ENCODE measurements at places on chromosomes 13 and 19.

DNA sequence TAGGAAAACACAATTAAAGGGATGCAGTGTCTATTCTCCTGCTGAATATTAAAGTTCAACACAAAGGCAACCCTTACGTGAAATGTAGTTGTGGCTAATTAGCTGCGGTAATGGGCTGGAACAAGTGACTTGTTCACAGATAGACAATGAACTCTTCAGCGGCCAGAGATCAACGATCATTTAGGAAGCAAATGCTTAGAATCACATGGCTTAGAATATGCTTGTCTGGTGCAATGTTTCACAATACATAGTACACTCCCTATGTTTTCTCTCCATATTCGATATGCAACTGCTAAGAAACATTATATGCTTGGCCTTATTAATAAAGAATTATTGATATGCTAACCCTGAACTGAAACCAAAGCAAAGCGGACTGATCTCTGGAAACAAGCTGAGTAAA, 25.7 kb upstream of the MTUS2 start:
- no peak for DNase-seq

- DNase-seq = no peak
These were observed 254.1 kb downstream of the MZT1 start for GRCh38 chr13:72473321-72473720.

- no peak for DNase-seq
These were observed 38.7 kb downstream of the KATNAL1 start for GRCh38 chr13:30268673-30269072.

GRCh38 chr13:45086484-45086883, 33.8 kb upstream of the GTF2F2 start:
- DNase-seq = no peak

DNA sequence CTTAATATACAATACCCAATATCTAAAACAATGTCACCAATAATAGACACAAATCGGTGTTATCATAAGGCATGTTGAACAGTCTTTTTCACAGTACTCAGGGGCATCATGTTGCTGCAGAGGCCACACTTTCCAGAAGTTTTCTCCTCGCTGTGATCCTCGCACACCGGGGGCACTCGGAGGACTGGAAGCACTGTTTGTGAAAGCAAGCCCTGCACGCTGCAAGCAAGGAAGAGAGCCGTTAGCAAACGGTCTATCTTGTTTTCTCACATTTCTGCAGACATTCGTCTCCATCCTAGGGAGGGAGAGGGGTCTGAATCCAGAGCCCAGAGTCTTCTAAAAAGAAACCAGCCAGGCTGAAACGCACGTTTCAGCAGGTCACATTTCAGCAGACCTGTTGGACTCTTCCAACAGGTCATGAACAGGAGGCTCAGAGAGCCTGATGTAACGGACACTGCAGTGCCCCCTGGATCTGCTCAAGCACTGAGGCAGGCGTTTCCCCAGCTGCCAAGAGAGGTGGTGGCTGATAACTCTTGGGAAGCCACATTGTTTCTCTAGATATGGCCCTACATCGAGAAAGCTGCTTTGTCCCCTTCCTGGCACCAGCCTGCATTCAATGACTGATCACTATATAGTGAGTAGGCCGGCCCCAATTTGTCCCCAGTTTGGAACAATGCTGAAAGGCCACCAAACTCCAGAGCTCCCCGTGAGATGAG, 43.6 kb downstream of the RUBCNL start:
- no peak for DNase-seq

DNA sequence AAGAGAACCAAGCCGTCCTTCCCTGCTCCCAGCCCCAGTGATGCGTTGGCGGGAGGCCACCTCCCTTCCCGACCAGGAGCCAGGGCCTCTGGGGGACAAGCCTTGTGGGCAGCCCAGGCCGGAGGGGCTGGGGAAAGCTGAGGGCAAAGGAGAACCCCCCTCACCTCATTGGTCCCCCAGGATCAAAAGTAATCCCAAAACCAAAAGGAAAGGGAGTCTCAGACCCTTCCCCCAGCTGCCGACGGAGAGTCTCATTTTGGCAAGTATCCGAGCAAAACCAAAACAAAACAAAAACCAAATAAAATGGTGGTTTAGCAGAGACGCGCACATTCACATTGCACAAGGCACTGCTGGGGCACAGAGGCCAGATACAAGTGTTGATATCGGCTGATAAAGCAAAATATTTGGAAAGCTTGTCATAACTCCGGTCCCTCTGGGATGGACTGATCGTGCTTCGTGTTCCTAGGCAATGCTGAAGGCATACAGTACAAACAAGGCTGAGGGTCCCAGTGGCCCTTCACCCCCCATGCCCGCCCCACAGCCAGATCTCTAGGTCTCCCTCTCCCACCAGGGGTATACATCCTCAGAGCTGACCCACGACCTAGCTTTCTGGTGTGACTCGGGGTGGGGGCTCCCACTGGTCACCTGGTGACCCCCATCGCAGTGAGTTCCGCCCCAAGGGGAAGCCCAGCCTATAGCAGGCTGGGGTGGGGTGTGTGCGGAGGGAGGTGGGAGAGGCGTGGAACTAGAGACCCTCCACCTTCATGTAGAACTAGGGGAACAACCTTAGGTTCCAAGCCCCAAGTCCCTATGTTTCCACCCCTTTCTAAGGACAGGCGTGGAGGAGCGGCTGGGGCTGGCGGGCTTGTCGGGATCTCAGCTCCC, 2.1 kb downstream of the CEBPA start:
- DNase-seq = no peak

GRCh38 chr13:101331731-101332130, 84.6 kb downstream of the NALCN start:
- DNase-seq = no peak

DNA sequence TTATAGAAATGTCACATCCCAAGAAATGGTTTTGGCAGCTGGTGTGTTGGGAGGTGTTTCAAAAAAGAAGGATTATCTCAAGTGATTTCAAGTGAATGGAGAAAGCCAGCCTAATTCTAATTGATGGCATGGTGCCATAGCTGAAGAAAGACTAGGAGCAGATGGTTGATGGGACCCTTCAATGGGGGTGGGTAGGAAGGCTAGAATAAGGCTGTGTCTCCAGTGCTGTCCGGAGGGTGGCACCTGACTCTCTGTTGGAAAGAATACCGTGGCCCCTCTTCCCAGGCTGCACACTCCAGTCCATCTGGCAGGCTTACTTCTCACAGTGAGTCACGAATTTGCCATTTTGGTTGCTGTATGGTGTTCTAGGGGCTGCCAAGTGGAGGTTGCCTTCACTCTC, 51.0 kb upstream of the GPR12 start:
- no peak for DNase-seq

- no peak for DNase-seq
These were observed 153.8 kb upstream of the UBL3 start for GRCh38 chr13:30004204-30004603.

DNA sequence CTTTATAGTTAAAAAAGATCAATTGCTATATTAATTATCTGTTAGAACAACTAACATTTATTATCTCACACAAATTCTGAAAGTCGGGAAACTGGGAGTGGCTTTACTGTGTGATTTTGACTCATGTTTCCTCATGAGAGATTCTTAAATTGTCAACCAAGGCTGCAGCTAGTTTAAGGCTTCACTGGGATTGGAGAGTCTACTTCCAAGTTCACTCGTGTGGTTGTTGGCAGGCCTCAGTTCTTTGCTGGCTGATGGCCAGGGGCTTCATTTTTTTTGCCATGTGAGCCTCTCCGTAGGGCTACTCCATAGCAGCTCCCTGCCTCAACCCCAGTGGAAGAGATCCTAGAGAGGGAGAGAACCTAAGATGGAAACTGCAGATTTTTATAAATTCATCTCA, 24.5 kb upstream of the LPAR6 start:
- DNase-seq = peak; percentile 82

DNA sequence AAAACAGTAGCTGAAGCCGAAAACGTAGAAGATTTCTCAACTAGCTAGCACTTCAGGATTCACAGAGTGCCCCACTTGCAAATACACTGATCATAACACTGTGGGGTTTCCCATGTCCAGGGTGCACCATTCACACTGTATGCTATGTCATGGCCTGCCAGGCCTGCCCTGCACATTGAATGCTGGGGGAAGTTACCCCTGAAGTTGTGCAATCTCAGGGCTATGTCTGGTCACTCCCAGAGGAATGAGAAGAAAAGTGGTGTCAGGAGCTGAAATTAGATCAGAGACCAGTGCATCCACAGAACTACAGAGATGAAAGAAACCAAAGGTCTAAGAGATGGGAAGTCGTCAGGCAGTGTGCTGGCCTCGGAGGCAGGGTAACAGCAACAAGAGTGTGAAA, 196.8 kb downstream of the RAP2A start:
- DNase-seq = no peak

- peak; percentile 71 for DNase-seq
These were observed at the start of gene POU4F1 for GRCh38 chr13:78603240-78603957. Gene POU4F1 (minus strand): TSS chr13:78603552. CDS start chr13:78603326, 226 bp downstream.

- peak; percentile 59 for DNase-seq
These were observed 56.1 kb downstream of the KCNRG start for GRCh38 chr13:50071379-50071778.

GRCh38 chr19:38744298-38744681, at the start of gene CAPN12:
Gene CAPN12 (minus strand): TSS chr19:38744474. CDS start chr19:38744165, 309 bp downstream.
- no peak for DNase-seq

- no peak for DNase-seq
These were observed 19.0 kb downstream of the TSHZ3 start for GRCh38 chr19:31330237-31330636.

GRCh38 chr13:40069173-40070044, 413.9 kb downstream of the COG6 start:
- DNase-seq = peak; percentile 69

- DNase-seq = peak; percentile 83
These were observed 36.0 kb upstream of the NEK3 start for GRCh38 chr13:52195401-52195837.

- DNase-seq = no peak
These were observed 299.3 kb downstream of the FGF9 start for GRCh38 chr13:21970172-21970571.

DNA sequence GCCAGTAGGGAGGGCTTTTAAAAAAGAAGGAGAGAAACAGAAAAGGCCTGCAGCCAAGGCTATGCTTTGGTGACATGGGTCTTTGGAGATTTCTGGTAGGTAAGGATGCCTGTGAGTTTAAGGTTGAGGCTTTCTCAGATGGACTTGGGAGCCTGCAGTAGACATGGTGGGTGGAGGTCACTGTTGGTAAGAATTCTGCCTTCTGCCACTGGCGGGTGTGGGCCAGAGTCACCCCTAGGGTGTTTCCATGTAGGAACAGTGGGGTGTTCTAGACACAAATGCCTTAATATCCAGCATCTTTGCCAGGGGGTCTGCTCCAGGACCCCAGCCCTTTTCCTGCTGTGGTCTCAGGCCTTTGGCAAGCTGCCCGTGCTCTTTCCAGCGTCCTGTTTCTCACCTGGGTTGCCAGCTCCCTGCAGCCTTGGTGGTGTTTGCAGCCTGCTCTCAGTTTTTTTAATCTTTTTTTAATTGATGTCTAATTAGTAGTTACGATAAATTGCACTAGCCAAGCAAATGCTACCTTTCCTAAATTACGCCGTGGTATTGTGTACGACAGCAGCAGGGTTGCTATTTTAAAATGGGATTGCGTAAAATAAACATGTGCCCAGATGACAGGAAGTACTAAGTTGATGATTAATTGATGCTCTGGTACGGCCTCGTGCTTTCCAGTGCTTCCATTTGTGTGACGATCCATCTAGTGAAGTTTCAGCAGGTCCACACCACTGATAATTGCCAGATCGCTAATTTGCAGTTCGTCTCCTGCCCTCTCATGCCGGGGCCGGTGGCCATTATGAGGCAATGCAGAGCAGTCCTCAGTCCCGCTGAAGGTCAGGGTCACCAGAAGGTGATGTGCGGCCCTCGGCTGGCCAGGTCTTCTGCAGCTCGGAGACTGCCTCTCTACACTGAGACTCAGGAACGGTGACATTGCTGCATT, 35.3 kb upstream of the NPAS1 start:
- DNase-seq = peak; percentile 40

- peak; percentile 87 for DNase-seq
These were observed 37.3 kb downstream of the NFIC start for GRCh38 chr19:3403489-3404323.

GRCh38 chr13:26722321-26722720, 38.3 kb downstream of the GPR12 start:
- no peak for DNase-seq

GRCh38 chr19:7109678-7110289, 40.3 kb downstream of the ZNF557 start:
- DNase-seq = no peak

- no peak for DNase-seq
These were observed 82.0 kb downstream of the SLC10A2 start for GRCh38 chr13:102984210-102984609.

- no peak for DNase-seq
These were observed 223.8 kb downstream of the TDRD3 start for GRCh38 chr13:60620611-60621395.

- peak; percentile 83 for DNase-seq
These were observed 12.3 kb downstream of the RBM26 start for GRCh38 chr13:79393564-79394249.

- no peak for DNase-seq
These were observed 70.3 kb downstream of the DHRS12 start for GRCh38 chr13:51733374-51734298.

- DNase-seq = no peak
These were observed 30.2 kb upstream of the TRPC4 start for GRCh38 chr13:37899753-37900152.

GRCh38 chr19:35757231-35757748, 461 bp upstream of the HSPB6 start:
- DNase-seq = peak; percentile 62

DNA sequence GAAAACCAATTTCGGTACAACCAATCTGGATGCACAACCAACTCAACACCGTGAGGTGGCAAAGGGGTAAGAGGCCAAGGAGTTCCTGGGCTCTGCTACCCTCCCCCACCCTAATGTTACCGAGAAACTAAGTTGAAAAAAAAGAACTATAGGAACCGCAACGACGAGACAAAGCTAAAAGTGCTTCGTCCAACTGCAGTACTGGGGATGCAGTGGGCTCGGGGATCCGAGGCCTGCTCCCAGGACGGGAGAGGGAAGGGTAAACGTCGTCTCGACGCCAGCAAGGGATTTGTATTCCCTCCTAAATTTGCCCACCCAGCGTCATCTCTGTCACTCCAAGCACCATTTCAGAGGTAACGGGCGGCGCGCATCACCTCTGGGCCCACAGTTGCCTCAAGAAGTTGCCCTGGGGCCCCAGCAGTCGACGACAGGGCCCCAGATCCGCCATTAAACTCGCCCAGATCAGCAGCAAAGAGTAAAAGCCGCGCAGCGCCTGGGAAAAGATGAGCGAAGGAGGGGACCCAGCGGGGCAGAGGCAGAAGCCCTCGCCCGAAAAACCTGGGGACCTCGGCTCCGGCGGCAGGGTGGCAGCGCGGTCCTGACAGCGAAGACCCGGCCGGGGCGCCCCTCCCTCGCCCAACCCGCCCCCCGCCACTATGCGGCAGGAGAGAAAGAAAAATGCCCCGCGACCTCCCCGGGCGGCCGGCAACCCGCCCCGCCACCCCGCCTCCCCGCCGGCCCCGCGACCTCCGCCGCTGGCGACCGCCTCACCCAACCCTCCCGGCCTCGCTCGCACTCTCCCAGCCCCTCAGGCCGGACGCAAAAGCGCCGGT, 752 bp downstream of the ZMYM5 start:
- DNase-seq = peak; percentile 48

DNA sequence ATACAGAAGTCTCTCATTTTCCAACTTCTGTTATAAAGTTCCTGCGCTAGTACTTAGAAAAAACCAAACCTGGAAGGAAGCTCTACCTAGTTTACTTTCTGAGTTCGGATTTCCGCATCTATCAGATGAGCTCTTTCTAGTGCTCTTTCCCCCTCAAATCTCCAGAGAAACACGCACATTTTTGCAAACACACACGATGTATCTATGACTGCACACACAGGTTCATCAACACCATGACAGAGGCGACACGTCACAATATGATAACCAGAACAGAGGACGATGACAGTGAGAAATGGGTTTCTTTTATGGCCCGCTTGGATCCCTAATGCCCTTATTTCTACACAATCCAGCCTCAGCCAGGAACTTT, 629 bp upstream of the LRRC63 start:
- peak; percentile 3 for DNase-seq

- DNase-seq = peak; percentile 60
These were observed at the start of gene ZNF382 for GRCh38 chr19:36605101-36605876. Gene ZNF382 (plus strand): TSS chr19:36605313. CDS start chr19:36609915, 4,602 bp downstream.

Data from endothelial cell of umbilical vein (primary cell).